ENCODE measurements at places on chromosomes 7 and 10. TPM values are rescaled to one million over a fixed set of nuclear protein-coding genes. Genes with fewer than 3 reads are reported as not detected.

Gene NEUROG3
- total RNA-seq: 0.28 TPM

Gene MYH16
- not detected for total RNA-seq

- no peak for DNase-seq
Observed at GRCh38 chr7:57181281-57181680, 49.0 kb upstream of the ZNF479 start.

- DNase-seq: no peak
Observed at GRCh38 chr7:34337163-34337562, 320.9 kb upstream of the NPSR1 start.

Gene GCK
- 0.18 TPM for total RNA-seq

DNA sequence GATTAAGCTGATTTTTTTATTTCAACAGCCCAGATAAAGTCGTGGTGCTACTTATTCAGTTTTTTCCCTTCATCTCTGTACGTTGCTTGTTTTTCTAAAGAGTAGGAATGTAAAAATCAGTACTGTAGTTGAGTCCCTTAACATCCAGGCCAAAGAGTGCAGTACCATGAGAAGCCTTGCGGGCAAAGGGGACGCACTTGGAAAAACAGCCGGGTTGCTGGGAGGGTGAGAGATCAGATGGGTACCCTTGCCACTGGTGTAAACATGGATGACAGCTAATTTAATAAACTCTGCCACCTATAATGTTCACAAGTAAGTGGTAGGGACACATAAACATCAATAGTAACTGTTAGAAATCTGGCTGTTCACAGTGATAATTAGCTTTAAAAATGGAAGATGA is 175.9 kb downstream of the POU6F2 start:
- DNase-seq: no peak

- DNase-seq: no peak
Observed at GRCh38 chr7:51275532-51275931, 41.1 kb downstream of the COBL start.

DNA sequence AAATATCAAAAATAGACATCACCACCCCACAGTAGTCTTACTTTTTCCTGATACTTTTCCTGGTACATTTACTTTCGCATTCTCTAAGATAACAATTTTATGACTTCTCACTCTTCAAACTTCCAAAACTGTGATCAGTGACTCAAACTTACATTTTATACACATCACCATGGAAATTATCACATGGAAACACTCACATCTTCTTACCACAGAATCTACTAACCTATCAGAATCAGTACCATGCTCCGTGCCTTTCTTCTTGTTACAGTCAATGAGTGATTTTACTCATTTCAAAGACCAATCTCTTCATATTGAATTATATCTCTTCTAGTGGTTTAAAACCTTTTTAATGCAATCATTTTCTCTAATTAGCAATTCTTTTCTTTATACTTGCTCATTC is 120.3 kb downstream of the PTEN start:
- DNase-seq: no peak

DNA sequence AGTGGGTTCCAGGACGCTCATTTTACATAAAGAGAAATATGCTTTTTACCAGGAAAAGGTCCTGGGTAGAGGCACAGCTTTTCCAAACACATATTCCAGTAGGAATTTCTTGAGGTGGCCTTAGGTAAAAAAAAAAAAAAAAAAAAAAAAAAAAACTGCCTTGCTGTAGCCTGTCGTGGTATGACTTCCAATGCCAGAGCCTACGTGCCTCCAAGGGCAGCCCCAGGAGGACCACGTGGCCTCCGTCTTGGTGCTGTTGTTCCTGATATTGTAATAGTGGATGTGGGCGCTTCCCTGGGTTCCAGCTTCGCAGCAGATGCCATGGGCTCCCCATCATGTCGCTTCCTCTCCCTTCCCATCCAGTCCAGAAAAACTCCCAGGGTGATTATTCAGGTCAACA is 49.3 kb downstream of the PRKAG2 start:
- no peak for DNase-seq

- no peak for DNase-seq
Observed at GRCh38 chr7:47026780-47027361, 555.0 kb downstream of the TNS3 start.

Gene ITGB8
- total RNA-seq: 4.7 TPM

GRCh38 chr7:118974836-118975235 is 750.3 kb downstream of the ANKRD7 start:
- no peak for DNase-seq

- DNase-seq: no peak
Observed at GRCh38 chr10:61539876-61540275, 86.7 kb upstream of the TMEM26 start.

GRCh38 chr7:74479961-74480829 is 26.5 kb downstream of the GTF2IRD1 start:
- peak; percentile 96 for DNase-seq

DNA sequence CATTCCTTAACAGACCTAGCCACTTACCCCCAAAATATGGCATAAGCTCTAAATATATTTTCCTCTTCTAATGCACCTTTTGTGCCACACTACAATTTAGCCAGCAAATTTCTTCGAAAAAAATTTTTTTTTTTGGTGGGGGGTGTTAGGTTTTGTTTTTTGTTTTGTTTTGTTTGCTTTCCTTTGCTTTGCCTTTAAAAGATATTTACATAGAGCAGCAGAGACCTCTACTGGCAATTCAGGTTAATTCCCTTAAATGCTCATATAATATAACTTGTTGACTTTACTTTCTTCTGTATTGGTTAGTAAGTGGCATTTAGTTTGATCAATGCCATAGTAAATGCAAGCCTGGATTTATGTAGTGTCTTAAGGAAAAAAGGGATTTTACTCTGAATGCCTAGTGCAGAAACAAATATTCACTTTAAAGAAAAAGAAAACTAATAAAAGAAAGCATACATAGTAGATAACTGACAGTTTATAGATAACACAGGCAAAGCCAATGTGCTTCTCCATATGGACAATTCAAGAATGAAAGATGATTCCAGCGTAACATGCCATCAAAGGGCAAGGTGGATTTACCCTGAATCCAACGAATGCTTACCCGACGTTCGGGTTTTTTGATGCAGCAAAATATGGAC is 1250.6 kb downstream of the GATA3 start:
- no peak for DNase-seq
